ENCODE measurements at places on chromosomes 2 and 18.
A peak's percentile ranks its signal among the peaks of the same experiment; 100 is the strongest.

GRCh38 chr2:113164930-113165585 lies 8.7 kb upstream of the PSD4 start:
- DNase-seq = no peak

GRCh38 chr2:204205082-204205481 lies 268.5 kb downstream of the ICOS start:
- DNase-seq = no peak

DNA sequence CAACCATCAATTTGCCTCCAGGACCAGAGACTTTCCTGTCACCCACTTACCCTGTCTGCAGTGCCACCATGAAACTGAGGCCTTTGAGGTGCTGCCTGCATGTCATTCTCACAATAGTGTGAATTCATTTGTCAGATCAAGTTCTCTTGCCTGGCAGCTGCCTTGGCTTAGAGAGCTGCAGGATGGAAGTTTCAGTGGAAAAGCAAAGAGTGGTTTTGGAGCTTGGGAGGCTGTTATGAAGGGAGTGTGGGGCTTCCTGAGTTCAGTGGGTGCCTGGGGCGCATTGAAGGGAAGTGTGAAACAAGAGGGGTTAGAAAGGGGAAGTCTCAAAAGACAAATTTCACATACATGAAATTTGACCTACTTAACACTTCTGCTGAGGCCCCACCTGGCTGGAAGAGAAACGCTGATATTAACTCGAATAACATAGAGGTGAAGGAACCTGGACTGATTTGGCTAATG lies 7.9 kb upstream of the LBH start:
- no peak for DNase-seq

GRCh38 chr2:68423966-68424650 lies 43.0 kb downstream of the FBXO48 start:
- DNase-seq = no peak

DNA sequence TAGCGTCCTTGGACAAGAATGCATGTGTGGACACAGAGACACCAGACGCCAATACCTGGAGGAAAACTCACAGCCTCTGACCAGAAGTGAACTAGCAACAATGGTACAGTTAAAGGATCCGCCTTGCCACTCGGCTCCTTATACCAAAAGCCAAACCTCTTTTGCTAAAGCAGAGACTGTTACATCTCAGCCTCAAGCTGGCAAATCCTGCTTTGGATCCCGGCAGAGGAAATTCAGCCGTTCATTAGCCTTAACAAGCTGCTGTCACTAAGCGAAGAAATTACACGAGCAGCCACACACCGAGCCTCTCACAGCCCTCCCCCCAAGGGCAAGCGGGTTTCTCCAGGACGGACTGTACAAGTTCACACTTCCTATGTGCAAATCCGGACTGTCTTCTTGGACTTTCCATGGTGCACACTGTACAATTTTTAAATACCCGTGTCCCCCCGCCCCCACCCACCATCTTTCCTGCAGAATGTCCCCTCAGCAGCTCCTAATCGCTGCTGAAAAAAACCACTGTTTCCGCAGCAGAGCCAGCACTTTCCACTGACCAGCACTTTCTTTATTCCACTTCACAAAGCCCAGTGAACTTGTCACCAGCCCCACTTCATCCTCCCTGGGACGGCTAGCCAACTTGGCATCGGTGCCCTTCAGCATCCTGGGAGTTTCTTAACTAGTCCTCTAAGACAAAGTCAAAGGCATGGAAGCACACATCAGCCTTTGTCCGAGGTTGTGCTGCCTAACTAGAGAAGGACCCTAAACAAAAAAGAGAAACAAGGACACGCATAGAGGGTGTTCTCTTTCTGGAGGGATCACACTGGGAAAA lies 1.5 kb downstream of the KLF7 start:
- peak; percentile 40 for DNase-seq

DNA sequence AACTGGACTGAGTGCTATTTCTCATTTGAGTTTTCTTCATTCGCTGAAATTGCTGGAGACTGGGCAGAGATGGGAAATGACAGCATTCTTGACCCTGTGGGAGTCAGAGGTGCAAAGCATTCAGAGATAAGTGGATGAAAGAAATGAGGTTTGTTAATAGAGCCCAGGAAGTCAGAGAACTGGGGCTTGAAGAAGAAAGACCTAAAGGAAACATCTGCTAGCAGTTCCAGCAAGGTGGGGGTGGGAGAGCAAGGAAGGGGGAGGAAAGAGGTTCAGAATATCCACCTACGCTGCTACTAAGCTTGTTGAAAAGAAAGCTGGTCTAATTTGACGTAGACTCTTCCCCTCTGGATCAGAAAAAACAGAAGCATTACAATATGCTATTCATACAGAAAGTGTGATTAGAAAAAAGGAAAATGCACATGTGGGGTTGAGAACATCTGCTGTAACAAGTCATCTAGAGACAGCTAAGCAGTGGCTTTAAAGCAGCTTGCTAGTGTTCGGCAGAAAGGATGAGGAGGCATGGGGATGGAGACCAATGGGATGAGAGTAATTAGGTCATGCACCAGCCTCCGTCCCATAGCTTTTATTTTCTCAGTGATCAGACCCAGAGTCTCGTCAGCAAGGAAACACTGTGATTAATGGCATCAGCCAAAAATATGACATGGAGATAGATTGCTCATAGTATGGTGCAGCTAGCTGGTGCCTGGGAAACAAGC lies 29.7 kb downstream of the NAB1 start:
- DNase-seq = peak; percentile 30

- no peak for DNase-seq
These were observed 95.6 kb upstream of the KCNH7 start for GRCh38 chr2:162934191-162934590.

- DNase-seq = no peak
These were observed 506.5 kb upstream of the NRP2 start for GRCh38 chr2:205175831-205176230.

- no peak for DNase-seq
These were observed 89.1 kb upstream of the GCFC2 start for GRCh38 chr2:75799859-75800258.
